ENCODE measurements at places on chromosomes 5 and 9.

GRCh38 chr9:128689820-128690683, 1.0 kb downstream of the SET start:
- DNase-seq, result peak; percentile 25

GRCh38 chr9:38671748-38672147, 48.2 kb downstream of the FAM240B start:
- no peak for DNase-seq

GRCh38 chr5:13606051-13606450, 338.4 kb downstream of the DNAH5 start:
- DNase-seq, result no peak

DNA sequence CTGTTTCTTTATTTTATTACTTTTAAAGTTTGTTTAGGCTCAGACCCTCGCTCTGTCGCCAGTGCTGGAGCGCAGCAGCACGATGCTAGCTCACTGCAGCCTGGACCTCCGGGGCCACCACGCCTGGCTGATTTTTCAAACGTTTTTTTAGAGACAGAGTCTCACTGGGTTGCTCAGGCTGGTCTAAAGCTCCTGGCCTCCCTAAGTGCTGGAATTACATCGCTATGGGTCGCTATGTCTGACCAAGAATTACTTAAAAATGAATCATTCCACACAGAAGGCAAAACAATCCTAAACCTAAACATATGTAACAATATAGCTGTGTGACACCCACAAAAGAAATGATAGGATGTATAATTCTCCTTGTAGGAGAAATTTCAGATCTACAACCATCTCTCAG, 86.9 kb upstream of the SIMC1 start:
- DNase-seq, result no peak

DNA sequence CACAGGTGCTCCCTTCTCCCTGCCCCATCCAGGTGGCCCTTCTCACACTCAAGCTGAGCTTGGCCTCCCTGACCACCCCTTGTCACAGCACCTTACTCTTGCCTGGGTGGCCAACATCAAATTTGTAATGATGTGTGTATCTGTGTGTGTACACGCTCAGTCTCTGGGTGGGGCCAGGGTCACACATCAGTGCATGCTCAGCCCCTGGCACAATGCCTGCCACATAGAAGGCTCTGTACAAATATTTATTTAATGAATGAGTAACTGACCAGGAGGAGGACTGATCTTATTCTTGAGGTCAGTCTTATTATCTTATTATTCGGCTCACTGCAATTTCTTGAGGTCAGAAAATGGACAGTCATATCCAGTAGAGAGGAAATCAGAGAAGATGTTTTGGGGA, 41.3 kb upstream of the HAND1 start:
- DNase-seq, result no peak

DNA sequence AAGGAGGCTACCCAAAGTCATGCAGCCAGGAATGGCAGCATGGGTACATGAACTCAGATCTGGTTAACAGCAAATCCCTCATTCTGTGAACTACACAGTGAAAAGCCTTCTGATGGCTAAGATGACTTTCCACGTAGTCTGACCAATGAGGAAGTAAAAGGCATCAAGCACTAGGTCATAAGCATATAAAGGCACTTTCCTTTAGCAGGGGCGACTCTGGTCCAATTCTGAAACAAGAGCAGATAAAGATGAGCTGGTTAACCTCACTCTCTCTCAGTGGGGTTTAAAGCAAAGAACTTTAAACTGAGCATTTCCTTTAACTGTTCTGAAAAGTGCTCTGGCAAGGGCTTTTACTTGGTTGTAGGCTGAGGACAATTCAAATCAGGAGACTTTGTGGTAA, 21.1 kb downstream of the PSMB7 start:
- peak; percentile 30 for DNase-seq

GRCh38 chr5:133639850-133640528, 27.6 kb upstream of the FSTL4 start:
- DNase-seq, result no peak

- no peak for DNase-seq
Observed at GRCh38 chr9:107029146-107029545, 166.2 kb downstream of the ZNF462 start.

- no peak for DNase-seq
Observed at GRCh38 chr5:66223637-66224036, 79.5 kb downstream of the SREK1 start.

- DNase-seq, result no peak
Observed at GRCh38 chr9:131469356-131469755, 33.4 kb upstream of the POMT1 start.

GRCh38 chr9:110994771-110995241, 43.5 kb downstream of the LPAR1 start:
- DNase-seq, result no peak

- DNase-seq, result no peak
Observed at GRCh38 chr5:137876101-137876500, 8.4 kb downstream of the MYOT start.

- no peak for DNase-seq
Observed at GRCh38 chr5:115463983-115464382, 80.6 kb downstream of the FEM1C start.

DNA sequence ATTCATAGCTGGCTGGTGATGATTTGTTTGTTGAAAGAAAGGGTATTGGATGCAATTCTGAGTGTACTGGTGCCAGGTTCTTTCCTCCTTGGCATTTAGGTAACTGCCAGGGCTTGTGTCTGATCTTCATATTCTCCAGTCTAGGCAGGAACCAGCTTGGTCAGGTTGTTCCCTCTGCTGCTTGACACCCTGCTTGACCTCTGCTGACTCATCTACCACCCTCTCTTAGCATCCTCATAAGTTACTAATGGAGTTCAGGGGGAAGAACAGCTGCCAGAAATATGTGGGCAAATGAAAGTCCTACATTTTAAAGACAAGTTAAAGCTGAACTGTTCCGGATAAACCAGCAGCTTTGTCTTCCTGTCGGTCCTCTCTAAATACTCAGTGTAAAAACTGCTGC, 116.1 kb upstream of the TNC start:
- no peak for DNase-seq

DNA sequence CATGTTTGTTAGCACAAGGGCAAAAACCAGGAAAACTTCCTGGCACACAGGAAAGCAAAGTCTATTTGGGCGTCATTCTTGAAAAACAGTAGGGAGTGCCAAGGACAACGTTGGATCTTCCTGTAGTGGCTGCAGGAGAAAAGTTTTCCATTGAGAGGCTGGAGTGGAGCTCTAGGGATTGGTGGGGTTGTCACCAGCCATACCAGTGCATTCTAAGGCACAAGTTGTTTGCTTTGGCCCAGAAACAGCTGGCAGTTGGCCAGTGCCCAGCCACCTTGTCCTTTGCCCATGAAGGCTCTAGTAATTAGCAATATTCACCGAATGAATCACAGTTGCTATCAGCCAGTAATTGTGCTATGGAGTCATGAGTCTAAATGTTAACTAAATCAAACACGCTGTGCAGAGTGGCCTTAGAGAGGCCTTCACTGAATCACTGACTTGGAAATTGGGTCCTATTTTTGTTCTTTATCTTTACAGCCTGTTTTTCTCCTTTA, 26.4 kb downstream of the TNFSF15 start:
- no peak for DNase-seq

DNA sequence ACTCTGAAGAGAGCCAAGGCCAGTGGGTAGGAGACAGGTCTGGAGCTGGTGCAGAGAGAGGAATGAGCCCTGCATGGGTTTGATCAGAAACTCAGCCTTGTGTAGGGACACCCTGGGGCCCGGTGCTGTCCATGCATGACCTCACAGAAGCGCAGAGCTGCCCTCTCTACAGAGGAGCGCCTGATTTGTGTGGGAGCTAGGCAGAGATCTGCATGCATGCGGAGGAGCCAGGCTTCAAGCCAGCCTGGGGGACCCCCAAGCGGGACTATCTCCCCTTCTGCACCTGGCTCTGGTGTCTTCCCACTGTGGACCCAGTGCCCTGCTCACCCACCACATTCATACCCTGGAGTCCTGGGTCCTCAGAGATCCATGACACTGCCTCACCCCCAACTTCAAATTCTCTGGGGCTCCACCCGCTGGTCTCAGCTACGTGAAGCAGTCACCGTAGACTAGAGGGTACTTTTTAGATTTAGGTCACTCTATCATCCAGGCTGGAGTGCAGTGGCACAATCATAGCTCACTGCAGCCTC, 2.6 kb upstream of the LCN2 start:
- no peak for DNase-seq

DNA sequence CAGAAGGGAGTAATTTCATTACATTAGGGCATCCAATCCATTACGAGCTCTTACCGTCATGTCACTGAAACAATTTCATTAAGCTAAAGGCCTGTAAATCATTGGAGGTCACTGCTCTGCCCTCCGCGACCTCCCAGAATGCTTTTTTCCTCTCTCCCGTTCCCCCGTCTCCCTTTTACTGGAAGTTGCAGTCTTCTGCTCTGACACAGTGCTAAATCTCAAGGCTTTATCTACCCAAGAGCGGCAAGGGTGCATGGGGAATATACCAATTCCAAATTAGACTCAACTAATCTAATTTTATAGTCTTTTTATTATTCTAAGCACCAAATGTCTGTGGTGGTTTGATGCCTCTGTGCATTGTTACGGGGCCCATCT, 265.7 kb upstream of the PANK3 start:
- DNase-seq, result no peak

DNA sequence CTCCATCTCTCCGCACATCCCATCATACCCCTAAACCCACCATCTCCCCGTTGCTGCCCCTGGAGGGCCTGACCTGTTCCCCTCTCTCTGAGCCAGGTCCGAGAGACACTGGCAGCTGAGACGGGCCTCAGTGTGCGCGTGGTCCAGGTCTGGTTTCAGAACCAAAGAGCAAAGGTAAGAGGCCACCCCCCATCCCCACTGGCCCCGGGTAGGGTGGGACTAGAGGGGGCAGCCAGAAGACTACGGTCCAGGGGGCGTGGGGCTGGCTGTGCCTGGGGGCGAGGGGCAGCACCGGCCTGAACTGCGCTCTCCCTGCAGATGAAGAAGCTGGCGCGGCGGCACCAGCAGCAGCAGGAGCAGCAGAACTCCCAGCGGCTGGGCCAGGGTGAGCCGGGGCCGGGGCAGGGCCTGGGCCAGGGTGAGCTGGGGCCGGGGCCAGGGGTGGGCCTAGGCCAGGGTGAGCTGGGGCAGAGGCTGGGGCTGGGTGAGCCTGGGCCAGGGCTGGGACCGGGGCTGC, 79.8 kb downstream of the LMX1B start:
- no peak for DNase-seq

GRCh38 chr9:33939924-33940874, 108.5 kb downstream of the UBAP2 start:
- no peak for DNase-seq

DNA sequence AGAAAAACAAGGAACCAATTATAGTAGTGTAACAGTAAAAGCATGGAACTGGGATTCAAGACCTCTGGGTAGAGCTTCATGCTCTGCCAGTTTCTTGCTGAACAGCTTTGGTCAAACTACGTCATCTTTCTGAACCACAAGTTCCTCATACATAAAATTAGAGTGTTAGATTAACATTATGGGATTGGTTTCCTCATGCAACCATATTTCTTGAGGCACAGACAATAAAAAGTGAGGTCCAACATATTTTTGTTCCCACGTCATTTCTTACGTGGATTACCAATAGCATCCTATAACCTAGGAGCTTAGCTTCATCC, 354.8 kb downstream of the TMEM232 start:
- no peak for DNase-seq

- no peak for DNase-seq
Observed at GRCh38 chr9:12716823-12717600, 23.8 kb downstream of the TYRP1 start.

GRCh38 chr5:78260771-78261170, 33.7 kb downstream of the AP3B1 start:
- DNase-seq, result no peak

GRCh38 chr5:96173366-96173765, 211.7 kb upstream of the ELL2 start:
- DNase-seq, result no peak

DNA sequence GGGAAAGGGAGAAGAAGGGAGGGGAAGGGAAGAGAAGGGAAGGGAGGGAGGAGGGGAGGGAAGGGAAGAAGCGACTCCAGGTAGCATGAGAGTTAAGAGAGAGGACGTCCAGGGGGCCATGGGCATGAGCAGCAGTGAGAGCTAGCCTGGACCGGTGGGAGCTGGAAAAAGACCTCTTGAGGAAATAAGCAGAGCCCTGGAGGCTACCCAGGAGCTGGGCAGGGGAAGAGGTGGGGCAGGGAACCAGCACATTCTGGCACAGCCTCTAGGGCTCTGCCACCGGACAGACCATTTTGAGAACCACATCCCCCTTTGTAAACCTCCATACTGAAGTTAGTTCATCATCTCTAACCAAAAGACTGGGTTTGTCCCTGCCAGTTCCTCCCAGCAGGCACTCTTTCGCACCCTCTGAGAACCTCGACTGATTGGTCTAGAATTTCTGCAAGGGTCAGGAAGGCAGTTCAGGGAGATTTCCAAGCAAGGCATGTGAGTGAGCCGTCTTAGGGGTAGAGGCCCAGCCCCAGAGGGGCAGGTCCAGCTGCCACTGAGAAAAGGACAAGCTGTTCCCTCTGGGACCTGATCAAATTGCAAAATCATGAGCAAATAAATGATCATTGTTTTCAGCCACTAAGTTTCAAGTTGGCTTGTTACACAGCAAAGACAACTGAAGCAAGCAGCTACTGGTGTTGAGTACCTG, 11.6 kb downstream of the NAIF1 start:
- DNase-seq, result no peak

DNA sequence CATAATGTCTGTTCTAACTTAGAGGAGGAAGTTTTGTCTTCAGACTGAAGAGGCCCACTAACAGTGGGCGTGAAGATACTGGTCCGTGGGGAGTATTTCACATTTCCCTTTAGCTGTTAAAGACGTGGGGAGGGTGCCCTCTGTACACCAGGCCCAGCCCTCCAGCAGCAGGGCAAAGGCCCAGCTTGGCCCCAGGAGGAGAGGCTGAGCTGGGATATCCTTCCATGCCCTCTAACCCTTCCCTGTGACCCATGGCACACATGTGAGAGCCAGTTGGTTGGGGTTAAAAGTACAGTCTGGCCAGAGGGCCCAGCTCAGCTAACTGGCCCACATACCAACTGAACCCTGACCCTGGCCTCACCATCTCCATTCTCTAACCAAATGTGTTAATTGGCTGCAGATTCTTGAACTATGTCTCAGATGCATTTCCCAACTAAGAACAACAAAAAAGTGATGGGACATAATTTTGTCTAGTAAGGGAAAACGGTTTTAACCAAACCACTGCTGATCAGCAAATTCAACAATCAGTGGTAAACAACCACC, 74.4 kb downstream of the LHFPL2 start:
- no peak for DNase-seq

DNA sequence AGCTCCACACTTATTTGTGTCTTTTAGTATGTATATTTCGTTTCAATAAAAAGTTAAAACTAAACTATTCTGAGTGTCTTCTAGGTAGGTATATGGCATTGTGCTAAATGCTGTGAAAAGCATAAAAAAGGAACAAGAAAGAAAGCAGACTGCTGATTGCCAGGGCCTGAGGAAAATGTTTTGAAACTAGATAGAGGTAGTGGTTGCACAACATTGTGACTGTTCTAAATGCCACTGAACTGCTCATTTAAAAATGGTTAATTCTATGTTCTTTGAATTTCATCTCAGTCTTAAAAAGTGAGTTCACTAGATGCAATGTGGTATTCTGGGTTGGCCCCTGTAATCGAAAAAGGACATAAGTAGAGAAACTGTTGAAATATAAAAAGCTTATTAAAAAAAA, 2.6 kb upstream of the ALAD start:
- DNase-seq, result no peak

GRCh38 chr9:88949961-88950340, 41.3 kb upstream of the S1PR3 start:
- DNase-seq, result peak; percentile 57

Data from T-helper 2 cell treated with Interferon-gamma antibody and Interleukin-4, amounts not matched to agents 5 μg/mL and 100 μg/mL, for 36 hours (primary cell).